ENCODE measurements at places on chromosomes 7 and 10. TPM values are rescaled to one million over a fixed set of nuclear protein-coding genes. Genes with fewer than 3 reads are reported as not detected.

DNA sequence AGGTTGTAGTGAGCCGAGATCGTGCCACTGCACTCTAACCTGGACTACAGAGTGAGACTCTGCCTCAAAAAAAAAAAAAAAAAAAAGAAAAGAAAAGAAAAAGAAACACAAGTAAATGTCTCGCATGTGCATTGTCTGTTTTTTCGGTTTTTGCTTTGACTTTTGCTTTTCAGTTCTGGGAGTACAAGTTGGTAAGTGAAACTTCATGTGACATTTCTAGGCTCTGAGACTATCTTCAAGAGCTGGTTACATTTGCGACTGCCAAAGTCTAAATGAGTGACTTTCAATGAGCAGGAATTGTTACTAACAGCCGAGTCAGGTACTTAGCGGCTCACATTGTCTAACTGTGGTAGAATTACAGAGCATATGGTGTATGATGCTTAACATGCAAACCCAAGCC lies 107.0 kb upstream of the CELF2 start:
- no peak for DNase-seq

DNA sequence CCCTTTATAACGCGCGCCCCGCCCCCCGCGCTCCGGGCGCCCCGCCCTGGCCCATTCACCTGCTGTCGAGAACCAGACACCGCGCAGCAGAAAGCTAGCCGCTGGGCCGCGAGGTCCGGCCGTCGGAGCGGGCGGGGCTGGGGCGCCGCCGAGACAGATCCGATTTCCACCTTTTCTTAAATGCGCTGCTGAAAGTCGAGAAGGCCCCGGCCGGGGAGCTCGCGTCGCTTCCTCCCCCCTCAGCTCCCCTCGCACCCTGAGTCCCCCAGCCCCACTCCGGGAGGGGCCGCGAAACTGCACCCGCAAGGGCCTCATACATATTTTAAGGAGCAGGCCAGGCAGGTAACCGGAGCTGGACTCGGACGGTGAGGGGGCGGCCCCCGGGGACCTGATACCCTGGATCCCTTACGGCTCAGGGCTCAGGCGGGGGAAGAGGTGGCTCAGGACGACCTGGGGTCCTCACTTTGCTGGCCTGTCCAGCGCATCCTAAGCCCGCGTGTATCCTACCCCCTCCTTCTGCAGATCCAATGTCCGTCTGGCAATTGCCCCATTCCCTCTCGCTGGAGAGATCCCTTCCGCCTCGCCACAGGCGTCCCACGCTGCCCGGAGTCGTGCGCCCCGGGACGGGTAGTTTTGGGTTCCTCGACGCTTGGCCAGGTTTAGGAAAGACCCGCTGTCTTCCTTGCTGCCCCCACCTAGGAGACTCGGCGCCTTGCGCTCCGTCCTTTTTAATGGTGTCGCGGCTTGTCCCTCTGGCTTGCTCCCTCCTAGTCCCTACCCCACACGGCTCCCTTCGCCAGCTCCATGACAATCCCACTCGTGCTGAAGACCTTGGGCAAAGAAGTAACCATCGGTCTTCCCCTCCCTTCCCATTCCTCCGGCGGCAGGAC lies 170.6 kb downstream of the UBE2H start:
- no peak for DNase-seq

- DNase-seq = peak; percentile 37
These were observed 85.3 kb upstream of the CCDC6 start for GRCh38 chr10:59991661-59992060.

The DENND2A gene
- total RNA-seq = 26.7 TPM

DNA sequence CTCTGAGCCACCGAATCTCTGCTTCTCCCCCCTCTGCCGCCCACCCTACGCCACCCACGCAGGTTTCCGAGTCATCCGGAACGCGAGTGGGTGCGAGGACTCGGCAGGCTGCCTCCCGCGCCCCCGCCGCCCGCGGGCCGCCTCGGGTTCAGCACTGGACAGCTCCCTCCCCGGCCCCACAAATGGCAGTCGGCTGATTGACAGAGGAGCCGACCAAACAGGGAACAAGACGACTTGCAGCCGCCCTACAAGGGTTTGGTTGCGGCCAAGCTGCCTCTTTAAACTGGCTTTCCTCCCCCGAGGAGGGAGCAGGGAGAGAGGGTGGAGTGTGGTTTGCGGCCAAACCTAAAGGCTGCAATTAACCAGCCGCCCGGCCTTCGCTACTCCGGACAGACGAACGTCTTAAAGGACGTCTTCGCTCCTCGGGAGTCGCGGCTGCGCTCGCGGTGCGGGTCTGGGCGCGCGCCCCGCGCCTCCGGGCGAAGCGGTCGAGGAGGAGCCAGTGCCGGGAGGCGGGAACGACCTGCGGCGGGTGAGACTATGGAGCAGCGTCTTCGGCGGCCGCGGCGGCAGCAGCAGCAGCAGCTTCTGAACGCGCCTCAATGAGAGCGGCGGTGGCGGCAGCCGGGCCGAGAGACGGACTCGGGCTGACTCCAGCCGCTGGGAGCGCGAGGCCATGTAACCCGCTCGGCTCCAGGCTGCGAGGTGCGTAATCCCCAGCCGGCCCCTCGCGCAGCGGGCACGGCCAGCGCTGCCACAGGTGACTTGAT lies at the start of gene GPR158:
Gene GPR158 (plus strand): TSS at position 541 of the 770 bp plus-strand sequence. CDS start 420 bp downstream, outside the sequence.
- peak; percentile 92 for DNase-seq

The ADCY1 gene
- total RNA-seq = 0.32 TPM

- DNase-seq = no peak
These were observed 146.4 kb downstream of the ANLN start for GRCh38 chr7:36535866-36536664.

- no peak for DNase-seq
These were observed 42.5 kb downstream of the MYO1G start for GRCh38 chr7:44936322-44936721.

DNA sequence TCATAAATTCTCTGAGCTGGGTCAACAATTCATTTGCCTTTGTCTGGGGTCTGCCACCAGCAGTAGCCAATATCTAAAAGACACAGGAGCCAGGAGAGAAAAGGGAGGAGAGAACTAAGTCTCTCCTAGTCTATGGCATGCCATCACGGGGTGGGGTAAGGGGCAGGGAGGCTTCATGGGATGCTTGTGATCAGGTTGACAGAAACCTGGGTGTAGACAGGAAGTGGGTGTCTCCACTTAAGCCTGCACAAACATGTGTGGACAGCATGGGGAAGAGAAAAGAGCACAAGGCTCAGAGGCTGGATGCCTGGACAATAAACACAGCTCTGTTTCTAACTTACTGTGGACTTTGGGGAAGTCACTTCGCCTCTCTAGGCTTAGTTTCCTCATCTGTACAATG lies 11.5 kb upstream of the C10orf53 start:
- DNase-seq = no peak

DNA sequence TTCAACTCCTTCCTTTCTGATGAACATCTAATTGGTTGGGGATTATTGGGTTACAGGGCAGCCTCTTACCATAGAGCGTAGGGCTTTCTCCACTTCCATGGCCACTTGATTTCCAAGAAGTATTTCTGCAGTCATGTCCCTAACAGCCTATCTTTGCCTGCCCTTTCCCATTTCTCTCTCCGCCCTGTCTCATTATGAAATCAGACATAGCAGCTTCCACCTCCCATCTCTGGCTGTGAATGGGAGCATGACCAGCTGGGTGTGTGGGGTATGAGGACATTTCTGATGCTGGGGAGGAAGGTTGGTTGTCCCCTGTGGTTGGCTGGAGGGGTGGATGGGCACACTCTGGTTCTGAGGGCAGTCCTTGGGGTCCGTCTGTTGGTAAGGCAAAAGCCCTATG lies 41.2 kb downstream of the ADCYAP1R1 start:
- DNase-seq = no peak

GRCh38 chr10:84008878-84009277 lies 130.4 kb upstream of the GHITM start:
- no peak for DNase-seq

DNA sequence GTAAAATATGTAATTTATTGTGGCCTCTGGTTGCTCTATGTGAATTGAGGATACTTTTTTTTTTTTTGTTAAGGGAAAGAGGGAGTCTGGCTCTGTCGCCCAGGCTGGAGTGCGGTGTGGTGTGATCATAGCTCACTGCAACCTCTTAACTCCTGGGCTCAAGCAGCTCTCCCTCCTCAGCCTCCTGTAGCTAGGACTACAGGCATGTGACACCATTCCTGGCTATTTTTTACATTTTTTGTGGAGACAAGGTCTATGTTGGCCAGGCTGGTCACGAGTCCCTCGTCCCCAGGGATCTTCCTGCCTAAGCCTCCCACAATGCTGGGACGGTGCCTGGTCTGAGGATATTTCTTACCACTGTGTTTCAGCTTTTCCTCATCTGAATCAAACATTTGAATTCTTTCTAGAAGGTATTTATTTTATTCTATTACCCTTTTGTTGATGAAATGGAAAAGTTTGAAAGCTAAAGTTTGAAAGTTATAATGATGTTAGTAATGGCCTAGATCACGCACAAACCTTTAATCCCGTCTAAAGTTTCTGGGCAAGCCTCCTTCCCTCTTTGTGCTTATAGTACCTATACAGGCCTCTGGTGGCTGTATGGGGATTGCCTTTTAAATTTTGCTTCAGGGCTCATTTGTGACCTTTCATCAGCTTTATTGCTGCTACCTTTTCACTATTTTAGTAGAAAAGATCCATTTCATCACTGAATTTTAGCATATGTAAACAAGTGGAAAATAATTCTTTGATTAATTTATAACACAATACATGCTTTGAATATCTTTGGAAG lies 2.0 kb downstream of the IFRD1 start:
- peak; percentile 80 for DNase-seq

DNA sequence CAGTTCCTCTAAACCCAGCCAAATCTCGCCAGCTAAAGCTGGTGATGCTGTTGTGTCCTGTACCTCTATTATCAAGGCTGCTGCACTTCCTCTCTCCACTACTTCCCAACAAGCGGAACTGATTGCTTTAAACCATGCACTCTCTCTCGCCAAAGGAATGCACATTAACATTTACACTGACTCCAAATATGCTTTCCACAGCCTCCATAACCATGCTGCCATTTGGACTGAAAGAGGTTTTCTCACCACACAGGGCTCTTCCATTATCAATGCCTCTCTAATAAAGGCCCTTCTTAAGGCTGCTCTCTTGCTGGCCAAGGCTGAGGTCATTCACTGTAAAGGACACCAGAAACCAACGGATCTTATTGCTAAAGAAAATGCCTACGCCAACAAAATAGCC lies 11.4 kb upstream of the LRRC61 start:
- DNase-seq = no peak

The ELMO1 gene
- total RNA-seq = under 0.01 TPM

The C10orf67 gene
- total RNA-seq = under 0.01 TPM

The MBL2 gene
- not detected for total RNA-seq

The UCMA gene
- not detected for total RNA-seq

The PNLIPRP3 gene
- total RNA-seq = not detected

Measured in fibroblast of villous mesenchyme (primary cell).